ENCODE measurements at places on chromosomes 5 and 9.

DNA sequence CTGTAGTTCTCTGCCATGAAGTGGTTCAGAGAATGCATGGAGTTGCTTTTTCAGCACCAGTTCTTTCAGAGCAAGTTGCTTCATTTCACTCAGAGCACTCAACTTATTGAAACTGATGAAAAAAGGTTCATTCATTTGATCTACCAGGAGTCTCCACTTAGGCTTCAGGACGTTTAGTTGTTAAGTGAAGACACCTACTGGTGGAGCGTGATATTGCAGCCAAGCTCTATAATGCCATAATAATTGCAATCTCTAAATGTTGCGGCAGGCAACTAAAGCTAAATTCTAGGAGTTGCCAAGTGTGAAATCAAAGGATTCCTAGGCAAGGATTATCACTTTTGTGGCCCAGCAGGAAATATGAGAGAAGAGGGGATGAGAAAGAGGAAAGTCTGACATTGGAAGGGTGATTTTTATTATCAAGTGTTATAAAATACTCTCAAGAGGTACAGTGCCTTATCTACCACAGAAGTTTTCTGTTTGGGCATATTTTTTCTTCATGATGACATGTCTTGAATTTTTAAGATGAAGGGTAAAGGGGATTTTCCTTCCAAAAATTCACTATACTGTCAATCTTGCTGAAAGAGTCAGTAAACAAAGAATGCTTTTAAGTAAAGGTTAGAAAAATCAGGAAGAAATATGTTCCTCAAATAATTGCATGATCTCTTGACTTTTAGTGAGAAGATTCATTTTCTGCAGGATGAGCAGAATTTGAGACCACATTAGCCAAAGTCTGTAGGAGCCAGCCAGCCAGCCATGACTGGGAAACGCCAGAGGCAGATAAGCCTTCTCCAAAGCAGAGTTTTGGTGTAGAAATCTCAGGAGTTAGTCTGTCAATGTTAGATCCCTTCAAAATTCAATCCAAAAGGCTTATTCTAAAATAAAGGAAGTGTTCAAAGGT is 83.4 kb downstream of the SH3PXD2B start:
- H3K27ac ChIP-seq = no peak overlapping the region
- H3K4me3 ChIP-seq = no peak overlapping the region
- no peak for DNase-seq
- H3K4me1 ChIP-seq = no peaks in the 10 kb centered on the region
- H3K36me3 ChIP-seq = no peaks in the 10 kb centered on the region
- no peaks in the 10 kb centered on the region for H3K27me3 ChIP-seq

DNA sequence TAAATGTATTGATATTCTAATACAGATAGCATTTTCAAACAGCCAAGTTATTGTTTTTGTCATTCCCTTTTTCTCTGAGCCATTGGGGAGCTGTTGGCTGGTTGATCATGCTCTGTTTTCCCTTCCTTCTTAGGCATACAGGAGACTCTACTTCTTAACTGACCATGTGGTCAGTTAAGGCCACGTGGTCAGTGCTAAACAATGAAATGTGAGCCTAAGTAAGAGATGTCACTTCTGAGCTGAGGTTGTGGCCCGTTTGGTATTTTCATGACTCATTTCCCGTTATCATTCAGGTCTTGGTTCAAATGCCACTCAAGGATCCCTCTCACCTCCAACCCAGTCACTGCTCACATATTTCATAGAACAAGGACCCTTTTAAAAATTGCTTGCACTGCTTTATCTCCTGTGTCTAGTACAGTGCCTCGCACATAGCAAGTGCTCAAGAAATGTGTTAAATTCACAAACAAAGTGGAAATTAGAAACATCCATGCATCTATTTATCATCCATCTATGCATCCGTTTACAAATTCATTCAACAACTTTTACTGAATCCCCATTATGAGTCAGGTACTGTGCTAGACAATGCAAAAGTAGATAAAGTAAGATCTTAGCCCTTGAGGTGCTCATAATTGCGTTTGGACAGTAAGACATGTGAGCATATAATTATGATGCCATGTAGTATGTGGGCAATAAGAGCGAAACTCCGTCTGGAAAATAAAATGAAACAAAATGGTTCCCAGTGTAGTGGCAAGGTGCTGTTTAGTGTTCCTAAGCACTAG is 50.7 kb downstream of the ARRDC3 start:
- H3K27ac ChIP-seq = no peak overlapping the region
- H3K4me1 ChIP-seq = no peaks in the 10 kb centered on the region
- no peak for DNase-seq
- H3K36me3 ChIP-seq = no peaks in the 10 kb centered on the region
- H3K27me3 ChIP-seq = no peaks in the 10 kb centered on the region

DNA sequence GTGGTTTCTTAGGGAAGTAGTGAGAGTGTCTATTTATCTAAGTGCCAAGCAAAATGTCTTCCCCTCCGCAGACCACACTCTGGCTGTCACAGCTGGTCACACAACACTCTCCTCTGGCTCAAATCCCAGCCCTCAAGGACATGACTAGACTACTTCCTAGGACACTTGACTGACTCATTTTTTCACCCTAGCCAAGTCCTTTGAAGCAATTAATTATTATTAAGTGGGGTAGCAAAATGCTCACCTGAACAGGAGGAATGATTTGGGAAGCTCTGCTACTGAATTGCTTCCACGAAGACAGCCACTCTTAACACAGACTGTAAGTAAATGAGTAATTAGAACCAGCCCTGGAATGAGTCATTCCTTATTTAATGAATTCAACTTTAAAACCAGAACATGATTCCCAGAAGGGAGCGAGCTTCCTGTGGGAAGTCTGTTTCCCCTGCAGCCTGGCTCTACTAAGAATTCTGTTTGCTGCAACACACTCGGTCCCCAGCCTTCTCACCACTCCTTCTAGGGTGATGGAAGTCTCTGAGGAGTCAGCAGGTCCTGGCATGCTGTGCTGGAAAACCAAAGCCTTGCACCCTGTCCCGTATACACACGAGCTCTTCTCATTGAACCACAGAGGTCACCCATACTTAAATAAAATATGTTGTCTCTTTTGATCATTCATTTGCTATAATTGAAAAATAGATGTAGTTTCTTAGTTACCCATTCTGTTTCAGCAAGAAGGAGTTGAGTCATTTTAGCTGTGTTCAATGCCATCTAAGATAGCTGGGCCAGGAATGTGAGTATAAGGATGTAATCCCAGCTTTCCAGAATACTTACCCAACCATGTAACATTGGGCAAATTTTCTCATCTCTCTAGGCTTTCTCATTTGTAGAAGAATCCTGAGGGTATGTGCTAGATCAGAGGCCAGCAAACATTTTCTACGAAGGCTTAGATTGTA is 218.6 kb upstream of the RASEF start:
- H3K4me1 ChIP-seq = peaks cover 17% of the 10 kb centered on the region
- H3K27me3 ChIP-seq = no peaks in the 10 kb centered on the region
- no peak for DNase-seq
- H3K36me3 ChIP-seq = no peaks in the 10 kb centered on the region
- no peak overlapping the region for H3K27ac ChIP-seq

DNA sequence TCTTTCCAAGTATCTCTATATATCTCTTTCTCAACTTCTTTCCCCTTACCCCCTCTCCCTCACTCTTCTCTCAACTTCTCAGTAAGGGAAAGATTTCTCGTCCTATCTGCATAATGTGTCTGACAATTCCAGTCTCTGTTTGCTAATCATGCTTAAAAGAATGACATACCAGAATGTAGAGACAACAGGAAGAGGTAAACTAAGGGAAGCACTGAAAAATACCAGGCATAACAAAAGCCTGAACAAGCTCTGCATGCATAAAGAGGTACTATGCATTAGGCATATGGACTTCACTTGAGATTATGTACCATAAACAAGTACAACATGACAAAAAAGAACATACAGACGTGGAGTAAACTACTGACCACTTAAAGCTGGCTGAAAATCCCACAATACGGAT is 62.6 kb downstream of the SEMA5A start:
- no peak overlapping the region for H3K4me3 ChIP-seq
- H3K36me3 ChIP-seq = no peaks in the 10 kb centered on the region
- no peak overlapping the region for H3K27ac ChIP-seq
- H3K27me3 ChIP-seq = no peaks in the 10 kb centered on the region
